ENCODE measurements at places on chromosomes 5 and 9.

DNA sequence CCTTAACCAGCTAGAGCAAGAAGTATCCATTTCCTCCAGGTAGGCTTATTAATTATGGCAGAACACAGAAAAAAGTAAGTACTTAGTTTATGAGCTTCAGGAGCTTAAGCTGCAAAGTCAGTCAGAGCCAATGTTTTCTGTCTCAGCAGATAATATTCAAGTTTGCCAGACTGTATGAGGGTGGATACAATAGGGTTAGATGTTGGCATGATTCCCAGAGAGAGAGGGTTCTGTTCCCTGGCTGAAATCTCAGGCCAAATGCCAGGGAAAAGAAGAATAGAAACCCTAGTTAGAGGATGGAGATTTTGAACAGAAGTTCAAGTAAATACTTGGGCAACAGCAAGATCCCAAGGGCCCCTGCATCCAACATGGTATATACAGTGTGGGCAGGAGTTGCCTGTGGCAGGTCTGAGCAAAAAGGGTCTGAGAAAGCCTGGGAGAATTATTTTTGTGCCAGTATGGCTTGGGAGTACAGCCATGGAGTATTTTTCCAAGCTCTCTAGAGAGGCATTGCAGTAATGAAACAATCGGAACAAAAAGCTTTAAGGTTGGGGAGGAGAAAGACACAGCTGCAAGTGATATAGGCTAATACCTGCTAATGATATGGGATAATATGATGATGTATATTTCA is 31.0 kb upstream of the ISOC1 start:
- DNase-seq, result no peak

- no peak for DNase-seq
These were observed 315.8 kb upstream of the GRAMD2B start for GRCh38 chr5:126107381-126107780.

DNA sequence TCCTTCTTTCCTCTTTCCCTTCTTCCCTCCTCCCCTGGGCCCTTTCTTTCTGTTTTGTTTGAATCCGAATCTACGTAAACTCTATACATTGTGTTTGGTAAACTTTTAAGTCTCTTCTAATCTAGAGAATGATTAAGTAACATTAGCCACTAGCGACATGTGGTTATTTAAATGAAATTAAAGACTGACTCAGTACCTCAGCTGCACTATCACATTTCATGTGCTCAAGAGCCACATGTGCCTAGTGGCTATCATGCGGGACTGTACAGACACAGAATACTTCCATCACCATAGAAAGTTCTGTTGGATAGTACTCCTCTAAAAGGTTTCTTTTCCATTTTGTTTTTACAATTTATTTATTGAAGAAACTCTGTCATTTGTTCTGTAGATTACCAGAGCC is 29.0 kb downstream of the DCTN4 start:
- no peak for DNase-seq

DNA sequence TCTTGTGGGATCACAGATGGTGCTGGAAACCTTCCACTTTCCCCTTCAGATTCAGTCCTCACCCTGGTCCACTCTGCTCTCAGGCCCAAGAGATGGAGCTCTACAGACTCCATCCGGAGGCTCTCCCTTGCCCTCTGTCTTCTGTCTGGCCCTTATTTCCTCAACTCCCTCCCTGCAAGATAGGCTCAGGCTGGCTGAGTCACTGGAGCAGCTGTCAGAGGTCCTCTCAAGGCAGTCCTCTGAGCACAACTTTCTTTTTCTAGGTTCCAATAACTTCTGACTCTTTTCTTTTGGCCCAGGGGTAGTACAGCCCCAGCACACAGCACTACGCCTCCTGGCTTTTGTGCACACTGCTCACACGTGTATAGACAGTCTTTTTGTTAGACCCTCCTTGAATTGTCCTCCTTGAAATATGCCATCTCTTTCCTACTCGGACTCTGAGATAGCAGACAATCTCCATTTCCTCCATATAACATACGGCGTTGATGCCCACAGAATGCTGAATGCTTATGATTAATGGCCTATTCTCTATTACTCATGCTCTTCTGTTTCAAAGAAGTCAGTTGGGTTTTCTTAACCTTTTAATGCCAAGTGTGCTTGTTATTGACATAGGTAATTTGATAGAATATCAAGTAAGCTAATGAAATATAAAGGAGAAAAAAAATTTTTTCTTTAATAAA is 193.1 kb downstream of the SLC12A2 start:
- no peak for DNase-seq

DNA sequence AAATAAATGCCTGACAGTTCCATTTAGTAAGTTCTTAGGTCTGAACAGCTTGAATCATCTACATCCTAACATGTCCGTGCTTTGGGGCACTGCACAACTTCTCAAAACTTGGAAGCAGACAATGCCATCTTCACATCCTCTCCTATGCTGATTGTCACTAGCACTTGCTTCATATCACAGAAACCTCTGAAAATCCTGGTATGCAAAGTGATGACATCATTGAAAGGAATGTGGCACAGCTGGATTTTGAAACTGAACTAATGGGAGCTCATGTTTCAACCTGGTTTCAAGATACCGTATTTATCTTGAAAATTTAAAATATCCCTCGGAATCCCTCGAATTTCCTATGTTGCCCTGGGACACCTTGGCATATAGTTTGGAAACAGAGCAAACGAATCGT is 490.2 kb upstream of the DAP start:
- DNase-seq, result no peak

- no peak for DNase-seq
These were observed 68.5 kb downstream of the SECISBP2 start for GRCh38 chr9:89386797-89387196.

DNA sequence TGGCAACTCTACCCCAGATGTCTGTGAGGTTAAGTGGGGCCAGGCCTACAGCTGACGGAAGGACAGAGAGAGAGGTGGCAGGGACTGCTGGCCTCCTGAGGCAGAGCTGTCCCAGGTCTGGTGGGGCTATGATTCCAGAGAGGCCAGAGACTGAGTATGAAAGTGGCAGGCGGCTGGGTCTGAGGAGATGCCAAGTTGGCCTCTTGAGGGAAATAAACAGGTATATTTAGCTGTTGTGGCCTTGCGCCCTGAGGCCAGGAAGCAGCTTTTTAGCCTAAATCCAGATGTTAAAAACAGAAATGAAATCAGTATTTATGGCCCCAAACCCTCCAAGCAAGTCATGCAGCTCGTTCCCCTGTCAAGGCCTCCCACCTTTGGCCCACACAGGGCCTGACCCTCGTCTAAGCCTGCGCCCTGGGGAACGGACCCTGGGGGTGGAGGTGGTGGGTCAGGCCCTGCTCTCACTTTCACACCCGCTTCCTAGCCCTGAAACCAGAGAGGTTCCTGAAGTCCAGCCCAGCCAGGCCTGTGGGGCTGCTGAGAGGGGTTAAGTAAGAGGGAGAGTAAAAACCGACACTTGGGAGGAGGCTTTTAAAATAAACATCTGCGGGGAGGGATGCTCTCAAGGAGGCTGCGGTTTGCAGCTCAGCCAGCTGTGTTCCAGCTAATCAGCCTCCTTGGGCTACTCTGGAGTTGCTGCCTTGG is 18.7 kb downstream of the PCDHGC5 start:
- peak; percentile 85 for DNase-seq

- DNase-seq, result no peak
These were observed 109.9 kb downstream of the TMEM174 start for GRCh38 chr5:73282923-73283322.

DNA sequence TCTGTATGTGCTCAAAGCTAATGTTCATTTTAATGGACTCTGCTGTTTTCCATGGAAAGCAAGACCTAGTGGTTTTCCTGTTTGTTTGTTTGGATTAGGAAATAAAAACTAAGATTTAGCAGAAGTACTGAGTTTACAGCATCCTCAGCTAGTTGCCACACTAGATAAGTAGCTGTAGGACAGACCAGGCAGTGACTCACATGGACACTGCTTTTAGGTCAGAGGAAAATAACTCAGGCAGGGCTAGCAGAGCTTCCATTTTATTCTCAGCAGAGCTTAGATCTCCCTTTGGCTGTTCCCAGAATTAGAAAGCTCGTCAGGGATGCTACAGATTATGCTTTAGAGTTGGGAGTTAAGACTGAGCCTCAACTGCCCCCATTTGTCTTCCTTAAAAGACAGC is 204.4 kb downstream of the SH3GL2 start:
- no peak for DNase-seq

GRCh38 chr9:86405926-86406325 is 51.7 kb upstream of the TUT7 start:
- DNase-seq, result no peak

DNA sequence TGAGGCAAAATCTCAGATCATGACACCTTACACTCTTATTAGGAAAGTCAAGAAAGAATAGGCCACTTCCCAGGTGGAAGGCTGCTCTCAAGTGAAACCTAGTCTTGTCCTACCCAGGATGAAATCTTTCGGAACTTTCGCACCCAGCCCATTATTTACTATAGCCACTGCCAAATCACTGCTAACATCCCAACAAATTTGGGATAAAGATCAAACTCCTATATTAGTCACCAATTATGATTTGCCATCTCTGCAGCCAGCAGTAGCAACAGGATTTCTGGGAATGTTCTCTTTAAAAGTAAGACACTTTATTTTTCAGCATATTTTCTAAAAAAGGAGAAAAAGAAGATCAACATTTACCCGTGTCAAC is 224.6 kb downstream of the GAS1 start:
- DNase-seq, result no peak

- no peak for DNase-seq
These were observed 250.6 kb downstream of the SPOCK1 start for GRCh38 chr5:137248527-137248926.

DNA sequence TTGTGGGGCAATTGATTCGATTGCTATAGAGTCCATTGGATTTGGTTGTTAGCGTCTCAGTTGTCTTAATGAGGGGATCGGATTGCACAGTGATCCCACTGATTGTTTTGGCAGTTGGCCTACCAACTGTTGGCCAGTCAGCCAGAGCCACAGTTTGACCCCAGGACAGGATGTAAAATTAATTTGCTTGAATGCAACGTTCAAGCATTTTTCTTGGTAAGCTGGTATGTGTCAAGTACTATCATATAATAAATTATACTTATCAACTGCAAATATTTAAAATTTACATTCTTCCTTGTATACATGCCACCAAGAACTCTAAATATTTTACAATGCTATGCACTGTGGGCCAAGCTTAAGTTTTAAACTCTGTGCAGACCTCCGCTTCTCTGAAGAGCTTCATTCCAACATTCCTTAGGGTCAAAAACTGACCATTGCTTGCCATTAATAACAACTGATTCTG is 80.4 kb upstream of the OSMR start:
- no peak for DNase-seq

GRCh38 chr5:19169426-19169825 is 818.6 kb downstream of the CDH18 start:
- no peak for DNase-seq

GRCh38 chr5:168446983-168447619 is 39.2 kb upstream of the RARS1 start:
- DNase-seq, result no peak

- no peak for DNase-seq
These were observed 59.9 kb downstream of the HABP4 start for GRCh38 chr9:96509848-96510247.

DNA sequence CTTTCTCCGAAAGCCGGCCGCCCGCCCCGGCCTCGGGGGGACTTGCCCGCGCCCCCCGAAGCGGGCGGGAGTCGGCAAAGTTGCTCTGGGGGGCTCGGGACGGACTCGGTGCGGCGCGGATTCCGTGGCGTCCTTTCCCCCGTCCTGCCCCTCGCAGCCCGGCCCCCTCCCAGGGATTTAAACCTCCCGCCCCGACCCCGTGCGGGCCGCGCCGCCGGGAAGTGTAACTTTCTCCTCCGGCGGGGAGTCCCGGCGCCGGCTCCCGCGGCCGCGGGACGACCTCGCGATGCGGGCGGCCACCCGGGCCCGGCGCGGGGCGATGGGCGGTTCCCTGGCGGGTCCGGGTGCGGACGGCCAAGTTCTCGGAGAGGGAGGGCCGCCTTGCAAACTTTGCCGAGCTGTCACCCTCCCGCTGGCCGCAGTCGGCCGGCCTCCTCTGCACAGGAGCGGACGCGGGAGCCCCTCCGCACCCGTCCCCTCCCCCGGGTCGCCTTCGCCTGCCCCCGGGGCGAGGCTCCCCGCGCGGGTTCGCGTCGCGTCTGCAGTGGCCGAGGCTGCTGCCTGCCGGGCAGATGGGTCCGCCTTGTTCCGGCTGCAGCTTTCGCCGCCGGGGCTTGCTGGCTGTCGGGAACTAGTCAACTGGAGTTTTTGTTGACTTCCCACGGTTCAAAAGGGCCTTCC is 732 bp downstream of the PBX3 start:
- peak; percentile 22 for DNase-seq

- no peak for DNase-seq
These were observed 3.9 kb downstream of the NIPAL4 start for GRCh38 chr5:157463621-157464518.

DNA sequence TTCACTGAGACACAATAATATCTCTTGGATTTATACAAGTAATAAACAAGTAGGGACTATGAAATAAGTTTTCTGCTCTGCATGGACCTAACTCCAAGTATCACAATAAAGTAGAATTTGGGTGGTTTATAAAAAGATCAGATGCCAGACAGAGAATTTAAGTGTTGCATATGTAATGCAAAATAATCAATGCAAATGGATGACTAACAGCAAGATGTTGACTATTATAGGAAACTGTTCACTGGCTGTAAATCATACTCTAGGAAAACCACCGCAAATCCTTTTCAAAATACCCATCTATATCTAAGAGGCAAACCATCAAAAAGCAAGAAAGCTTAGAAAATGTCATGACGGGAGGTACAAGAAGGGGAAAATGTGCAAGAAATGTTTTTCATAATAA is 539.8 kb upstream of the FAM174A start:
- no peak for DNase-seq

DNA sequence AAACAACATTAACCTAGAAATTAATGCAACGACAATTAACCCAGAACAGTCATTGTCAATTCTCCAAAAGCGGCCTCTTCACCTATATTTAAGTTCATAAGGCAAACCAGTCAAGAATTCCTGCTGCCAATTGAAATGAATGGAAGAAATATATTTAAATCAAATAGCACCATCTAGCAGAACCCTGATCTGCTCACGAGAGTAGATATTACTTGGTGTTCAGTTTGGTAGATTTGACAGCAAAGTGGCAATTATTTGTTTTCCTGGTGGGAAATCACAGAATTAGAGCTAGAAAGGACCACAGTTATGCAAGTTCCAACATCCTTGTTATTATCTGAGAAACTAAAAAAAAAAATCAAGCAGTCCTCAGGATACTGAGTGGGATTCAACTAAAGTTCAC is 2.3 kb downstream of the SSBP2 start:
- DNase-seq, result no peak

DNA sequence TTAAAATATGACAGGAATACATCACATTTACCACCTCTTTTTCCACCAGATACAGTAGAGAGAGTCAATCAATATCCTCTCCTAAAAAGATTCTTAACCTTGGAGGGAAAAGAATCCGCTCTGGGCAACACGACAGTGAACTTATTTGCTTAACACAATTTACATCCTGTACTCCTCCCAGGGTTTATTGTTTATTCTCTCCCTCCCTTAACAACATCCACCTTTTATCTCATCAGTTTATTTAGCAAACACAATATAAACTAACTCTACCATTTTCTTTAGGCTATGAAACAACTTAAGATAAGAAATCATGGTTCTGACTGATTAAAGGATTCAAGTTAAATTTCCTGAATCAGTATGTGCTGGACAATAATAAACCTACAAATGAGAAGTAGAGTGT is 50.9 kb downstream of the CERT1 start:
- peak; percentile 4 for DNase-seq
